ENCODE measurements at places on chromosomes 5 and 9. TPM values are rescaled to one million over a fixed set of nuclear protein-coding genes. Genes with fewer than 3 reads are reported as not detected.

- DNase-seq = no peak
Measured at GRCh38 chr5:129912601-129913255, 8.5 kb downstream of the CHSY3 start.

OXCT1 gene
- total RNA-seq = 35.7 TPM

SLC45A2 gene
- total RNA-seq = 0.09 TPM

DNA sequence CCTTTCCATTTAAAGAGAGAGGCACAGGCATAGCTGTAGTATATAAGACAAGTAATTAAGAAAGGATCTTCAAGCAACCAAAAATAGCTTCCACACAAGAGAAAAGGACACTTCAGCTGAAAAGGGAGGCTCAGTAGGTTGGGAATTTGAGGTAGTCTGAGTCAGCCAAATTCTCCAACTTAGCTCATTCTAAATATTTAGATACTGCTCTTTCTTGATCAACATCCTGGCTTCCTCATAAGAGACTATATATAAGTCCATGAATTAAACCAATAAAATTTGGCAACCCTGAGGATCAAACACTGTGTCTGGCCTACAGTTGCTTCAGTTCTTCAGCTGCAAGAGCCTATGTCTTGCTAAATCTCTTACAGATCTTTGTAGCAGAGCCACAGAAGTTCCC, 17.8 kb downstream of the HINT1 start:
- DNase-seq = no peak

DNA sequence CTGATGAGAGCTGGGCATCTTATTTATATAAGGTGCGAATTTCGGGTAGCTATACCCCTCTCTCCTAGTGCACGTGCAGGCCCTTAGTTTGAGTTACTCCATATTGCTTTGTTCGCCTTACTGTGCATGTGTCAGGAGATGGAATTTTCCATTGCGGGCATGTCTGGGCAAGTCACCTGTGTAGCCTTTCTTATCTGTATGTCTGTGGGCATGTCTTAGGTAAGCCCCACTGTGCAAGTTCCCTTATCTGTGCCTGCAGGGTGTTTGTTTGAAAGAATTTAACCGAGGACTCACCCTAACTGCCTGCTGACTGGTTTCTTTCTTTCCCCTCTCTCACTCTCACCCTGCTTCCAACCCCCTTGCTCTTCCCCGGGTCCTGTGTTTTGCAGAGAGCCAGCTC, 140.7 kb upstream of the RANBP3L start:
- DNase-seq = peak; percentile 15

NME5 gene
- total RNA-seq = 6.0 TPM

DNA sequence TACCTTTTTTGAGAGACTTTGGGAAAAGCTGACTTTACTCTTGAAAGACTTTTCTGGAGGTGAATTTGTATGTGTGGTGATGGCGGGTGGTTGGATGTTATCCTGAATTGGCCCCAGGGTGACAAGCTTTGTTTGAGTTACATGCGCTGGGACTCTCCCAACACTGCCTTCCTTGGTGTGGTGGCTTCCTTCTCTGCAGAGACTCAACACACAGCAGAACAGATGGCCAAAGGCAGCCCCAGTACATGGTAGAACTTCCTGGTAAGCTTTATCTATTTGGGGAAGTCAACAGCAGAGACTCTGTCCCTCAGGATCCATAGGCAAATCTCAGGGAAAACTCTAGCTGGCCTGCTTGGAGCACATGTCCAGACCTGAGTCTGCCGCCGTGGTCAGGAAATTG, 18.1 kb downstream of the C1QTNF2 start:
- no peak for DNase-seq

GRCh38 chr9:14141699-14142098, 172.2 kb downstream of the NFIB start:
- no peak for DNase-seq

- no peak for DNase-seq
Measured at GRCh38 chr5:77200663-77201062, 9.8 kb upstream of the PDE8B start.

All from fibroblast of the aortic adventitia (primary cell).